Activated T-cell treated with anti-CD3 and anti-CD28 coated beads, Interleukin-2, amount 50 U/mL, for 4 hours (primary cell): ENCODE measurements at places on chromosomes 7 and 10.

GRCh38 chr7:131764143-131764775, 207.8 kb upstream of the PODXL start:
- no peak for DNase-seq

DNA sequence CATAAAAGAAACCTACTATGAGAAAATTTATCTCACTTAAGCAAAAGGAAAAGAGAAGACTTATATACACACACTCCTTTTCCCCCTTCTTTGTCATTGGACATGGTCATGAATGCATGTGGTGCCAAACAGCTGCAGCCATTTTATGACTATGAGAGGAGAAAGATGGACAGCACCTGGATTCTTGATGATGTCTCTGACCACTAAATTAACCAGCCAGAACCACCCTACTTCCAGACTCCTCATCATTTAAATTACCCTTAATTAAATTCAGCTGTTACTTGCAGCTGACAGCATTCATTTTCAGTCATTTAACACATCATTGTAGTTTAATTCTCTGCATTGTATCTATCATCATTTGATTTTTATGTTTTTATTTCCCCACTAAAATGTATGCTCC, 379.0 kb upstream of the HPS1 start:
- DNase-seq, result no peak

DNA sequence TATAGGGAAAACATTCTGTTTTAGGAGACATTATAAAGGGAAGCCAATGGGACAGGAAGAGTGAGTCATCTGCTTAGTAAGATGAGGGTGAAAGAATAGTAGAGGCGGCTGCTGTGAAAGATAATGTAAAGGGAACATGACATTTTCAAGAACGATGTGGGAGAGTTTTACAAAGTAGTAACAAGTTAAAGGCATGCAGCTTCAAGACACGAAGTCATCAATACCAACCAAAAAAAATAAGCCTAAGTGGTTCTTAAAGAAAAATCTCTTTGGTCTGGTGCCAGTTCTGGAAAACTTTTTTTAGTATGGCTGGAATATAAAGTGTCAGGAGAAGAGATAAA, 6.1 kb downstream of the GSTO1 start:
- no peak for DNase-seq

GRCh38 chr7:2670720-2671391, 17.1 kb upstream of the AMZ1 start:
- DNase-seq, result peak; percentile 64

- no peak for DNase-seq
These were observed 92.9 kb downstream of the SVOPL start for GRCh38 chr7:138608275-138608674.

GRCh38 chr10:76436401-76436811, 1005.0 kb downstream of the LRMDA start:
- DNase-seq, result no peak

DNA sequence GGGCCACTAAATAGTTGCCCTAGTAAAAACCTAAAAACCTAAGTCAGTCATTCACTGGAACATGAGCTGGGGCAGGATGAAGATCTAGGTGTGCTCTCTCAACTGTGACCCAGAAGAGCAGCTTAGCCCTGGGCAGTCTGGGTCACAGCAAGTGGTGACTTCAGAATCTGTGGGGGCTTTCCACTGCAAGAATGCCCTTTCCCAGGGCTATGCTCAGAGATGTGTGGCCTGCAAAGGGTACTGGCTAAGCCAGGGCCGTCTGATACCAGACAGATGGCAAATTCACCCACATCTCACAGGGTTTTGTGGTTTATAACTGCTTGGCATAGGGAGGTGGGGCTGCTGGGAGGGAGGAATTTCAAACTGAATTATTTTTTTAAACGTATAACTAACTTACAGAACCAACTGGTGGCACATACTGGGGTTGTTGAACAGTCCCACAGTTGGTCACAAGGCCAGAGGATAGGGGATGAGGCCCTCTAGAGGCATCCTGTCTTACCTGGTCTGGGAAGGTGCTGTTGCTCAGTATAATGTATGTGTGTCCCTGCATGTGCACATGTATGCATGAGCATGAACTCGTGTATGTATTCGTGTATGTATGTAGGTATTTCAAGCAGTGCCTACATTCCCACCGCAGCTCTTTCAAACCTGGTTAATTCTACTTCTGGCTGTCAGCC, 63.2 kb downstream of the PRPF18 start:
- DNase-seq, result no peak

DNA sequence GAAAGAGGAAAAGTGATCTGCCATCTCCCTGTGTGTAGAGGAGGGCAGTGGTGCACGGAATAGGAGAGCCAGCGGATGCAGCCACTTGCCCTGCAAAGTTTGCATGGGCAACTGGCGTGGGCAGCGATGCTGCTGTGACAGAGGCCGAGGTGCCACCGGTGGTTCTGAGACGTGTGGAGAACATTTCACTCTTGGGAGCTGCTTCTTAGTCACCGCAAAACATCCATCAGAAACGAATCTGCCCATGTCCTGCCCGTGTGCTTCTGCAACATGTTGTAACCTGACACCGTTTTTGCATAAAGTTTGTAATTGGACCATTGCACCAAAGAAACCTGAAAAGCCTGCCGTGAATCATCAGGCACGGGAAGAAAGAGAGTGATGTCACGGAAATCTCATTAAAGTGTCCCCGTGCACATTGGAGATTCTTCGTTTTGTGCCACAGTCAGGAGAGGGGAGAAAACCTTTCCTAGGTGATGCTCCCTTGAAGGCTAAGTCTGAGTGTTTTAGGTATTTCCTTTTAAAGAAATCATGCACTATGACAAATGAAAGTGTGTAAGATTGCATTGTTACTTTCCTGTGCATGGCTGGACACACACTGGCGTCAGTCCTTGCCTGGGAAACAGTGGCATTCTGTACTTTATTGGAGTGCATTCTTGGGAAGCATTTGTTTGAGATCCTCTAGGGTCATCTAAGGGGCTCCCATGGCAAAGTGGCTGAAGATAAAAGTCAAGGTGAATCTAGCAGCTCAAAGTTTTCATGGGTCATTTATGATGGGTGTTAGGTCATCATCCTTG, 302.6 kb downstream of the KLF6 start:
- DNase-seq, result no peak

GRCh38 chr7:26863518-26864308, 677 bp downstream of the SKAP2 start:
- DNase-seq, result no peak

GRCh38 chr10:112243713-112244112, 39.5 kb upstream of the TECTB start:
- DNase-seq, result no peak

- peak; percentile 29 for DNase-seq
These were observed 118.1 kb upstream of the LYZL2 start for GRCh38 chr10:30747633-30748032.

GRCh38 chr10:96832721-96833219, 672 bp downstream of the LCOR start:
- DNase-seq, result peak; percentile 83

- no peak for DNase-seq
These were observed 31.9 kb upstream of the SAMD8 start for GRCh38 chr10:75079436-75080083.

GRCh38 chr7:73359306-73359705, 31.3 kb downstream of the FKBP6 start:
- DNase-seq, result no peak

DNA sequence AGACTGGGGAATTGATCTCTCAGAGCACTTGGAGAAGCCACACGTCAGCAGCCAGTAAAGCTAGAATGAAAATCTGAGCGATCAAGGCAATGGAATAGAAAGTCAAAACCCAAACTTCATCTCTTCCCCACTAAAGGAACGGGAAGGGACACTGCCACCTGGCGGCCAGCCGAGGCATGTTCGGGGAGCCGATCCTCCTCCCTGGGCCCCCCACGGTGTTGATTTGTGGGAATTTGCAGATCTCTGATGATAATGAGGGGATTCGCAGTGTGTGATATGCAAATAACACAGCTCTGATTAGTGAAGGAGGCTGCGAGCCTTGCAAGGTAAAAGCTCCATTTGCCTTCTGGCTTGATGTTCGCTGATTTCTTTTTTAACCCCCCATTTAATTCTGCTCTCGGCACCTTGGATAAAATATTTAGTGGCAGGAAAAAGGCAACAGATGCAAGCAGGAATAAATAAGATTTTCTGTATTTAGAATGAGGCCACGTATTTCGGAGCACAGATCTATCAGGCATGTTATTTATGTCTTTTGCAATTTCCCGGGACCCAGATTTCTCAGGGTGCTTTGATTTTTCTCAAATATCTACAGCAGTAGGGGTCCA, 258.6 kb downstream of the PAXIP1 start:
- no peak for DNase-seq

- DNase-seq, result peak; percentile 2
These were observed 35.4 kb upstream of the KNDC1 start for GRCh38 chr10:133124357-133125211.

- DNase-seq, result no peak
These were observed 118.0 kb downstream of the BUB3 start for GRCh38 chr10:123272171-123272570.

- DNase-seq, result no peak
These were observed 105.3 kb downstream of the SORCS1 start for GRCh38 chr10:107059068-107059804.

DNA sequence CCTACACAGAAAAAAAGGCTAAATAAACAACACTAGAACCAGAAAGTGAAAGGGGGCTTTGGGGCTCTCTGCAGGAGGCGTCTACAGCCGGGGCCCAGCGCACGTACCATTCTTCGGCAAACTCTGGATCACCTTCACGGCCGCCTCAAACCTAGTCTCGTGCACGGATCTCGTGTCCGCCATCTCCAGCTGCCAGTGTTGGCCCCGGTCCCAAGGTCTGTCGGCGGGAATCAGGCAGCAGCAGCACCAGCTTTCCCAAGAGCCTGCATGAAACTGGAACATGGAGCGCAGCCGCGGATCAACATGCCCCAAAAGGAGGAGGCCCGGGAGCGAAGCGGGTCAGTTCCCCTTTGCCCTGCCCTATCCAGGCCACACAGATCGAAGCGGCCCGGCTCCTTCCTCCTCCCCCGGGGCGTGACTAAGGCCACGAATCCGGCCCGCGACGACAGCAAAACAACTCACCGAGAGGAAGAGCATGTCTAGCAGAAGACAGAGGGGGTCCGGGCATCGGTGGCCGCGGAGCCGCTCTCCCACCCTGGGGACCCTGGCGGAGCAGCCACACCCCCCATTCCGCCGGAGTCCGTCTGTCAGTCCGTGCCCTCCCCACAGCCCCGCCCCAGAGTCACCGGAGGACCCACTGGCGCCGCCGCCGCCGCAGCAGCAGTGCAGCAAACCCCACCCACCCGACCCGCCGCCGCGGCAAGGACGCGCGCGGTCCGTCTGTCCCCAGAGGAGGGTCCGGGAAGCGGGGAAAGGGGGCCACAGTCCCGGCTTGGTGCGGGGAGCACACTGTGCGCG, at the start of gene ACBD5:
Gene ACBD5, minus strand, starts transcription at position 586 of the 798 bp plus-strand sequence. Its CDS starts 109 bp downstream, at position 477.
- peak; percentile 59 for DNase-seq

DNA sequence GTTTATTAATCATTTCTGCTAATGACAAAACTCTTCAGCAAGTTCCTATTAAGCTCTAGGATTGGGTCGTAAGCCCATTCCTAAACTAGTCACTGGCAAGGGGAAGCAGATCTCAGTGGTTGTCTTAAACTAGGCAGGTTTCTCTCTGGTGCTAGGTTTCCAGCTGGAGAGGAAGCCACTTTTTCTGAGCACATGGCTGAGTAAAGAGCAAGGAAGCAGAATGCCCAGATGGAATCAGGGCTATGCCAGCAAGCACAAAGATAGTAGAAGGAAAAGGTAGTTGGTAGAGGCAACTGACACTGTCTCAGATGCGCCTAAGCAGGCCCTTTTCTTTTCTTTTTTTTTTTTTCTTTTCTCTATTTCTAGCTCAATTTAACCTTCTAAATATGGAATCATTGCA, 224.9 kb downstream of the EXOC4 start:
- no peak for DNase-seq

DNA sequence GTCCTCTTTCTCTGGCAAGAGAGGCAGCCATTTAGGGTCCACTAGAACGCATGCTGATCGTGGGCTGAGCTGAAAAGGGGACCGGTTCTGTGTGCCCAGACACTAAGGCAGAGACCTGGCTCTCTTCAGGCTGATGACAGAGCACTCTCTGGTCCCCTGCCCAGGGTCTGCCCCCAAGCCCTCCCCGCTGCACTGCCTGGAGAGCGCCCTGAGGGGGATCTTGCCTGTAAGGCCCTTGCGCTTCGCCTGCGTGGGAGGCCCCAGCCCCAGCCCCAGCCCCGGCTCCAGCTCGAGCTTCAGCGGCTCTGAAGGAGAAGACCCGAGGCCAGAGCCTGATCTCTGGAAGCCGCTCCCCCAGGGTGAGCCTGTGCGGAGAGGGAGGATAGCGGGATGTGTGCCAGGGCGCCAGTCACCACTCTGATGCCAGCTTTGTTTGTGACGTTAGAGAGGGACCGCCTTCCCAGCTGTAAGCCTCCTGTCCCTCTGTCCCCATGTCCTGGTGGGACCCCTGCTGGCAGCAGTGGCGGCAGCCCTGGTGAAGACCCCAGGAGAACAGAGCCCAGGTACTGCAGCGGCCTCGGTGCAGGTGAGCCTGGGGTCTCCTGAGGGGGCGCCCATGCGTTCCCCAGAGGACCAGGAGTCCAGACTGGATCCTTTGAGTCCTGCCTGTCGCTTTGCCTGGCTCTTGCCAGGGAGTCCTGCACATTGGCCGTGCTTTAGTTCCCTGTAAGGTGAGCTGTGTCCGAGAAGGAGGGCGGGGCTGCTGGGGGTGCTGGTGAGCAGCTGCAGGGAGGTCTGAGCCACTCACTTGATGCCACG, 43.2 kb downstream of the ZNF467 start:
- DNase-seq, result no peak

GRCh38 chr10:51048792-51049191, 25.5 kb upstream of the PRKG1 start:
- no peak for DNase-seq

DNA sequence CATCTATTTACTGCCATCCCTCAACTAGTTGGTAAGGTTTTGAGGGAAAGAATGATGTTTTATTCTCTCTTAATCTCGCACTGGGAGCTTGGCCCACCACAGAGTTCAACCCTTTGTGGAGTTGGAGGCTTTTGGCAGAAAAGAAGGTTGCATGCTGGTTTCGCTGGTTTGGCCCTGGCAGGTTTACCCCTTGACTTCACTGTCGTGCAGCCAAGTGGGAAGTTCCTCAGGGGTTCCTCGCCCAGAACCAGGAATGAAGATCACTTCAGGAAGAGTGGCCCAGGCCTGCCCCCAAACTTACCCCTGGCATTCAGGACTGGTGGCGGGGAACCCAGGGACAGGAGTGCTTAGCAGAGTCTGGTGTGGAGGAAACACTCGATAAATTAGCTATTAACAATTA, 103.1 kb upstream of the LYZL2 start:
- DNase-seq, result no peak
